Activated CD8-positive, alpha-beta memory T cell treated with anti-CD3 and anti-CD28 coated beads, Interleukin-2, amount 10 ng/mL, durations not matched to agents 7 days and 5 days (primary cell): ENCODE measurements at places on chromosomes 5 and 9.
A peak's percentile ranks its signal among the peaks of the same experiment; 100 is the strongest.

GRCh38 chr5:137695651-137696428 lies 40.0 kb downstream of the KLHL3 start:
- H3K27me3 ChIP-seq = no peaks in the 10 kb centered on the region
- H3K36me3 ChIP-seq = peaks cover 4% of the 10 kb centered on the region
- DNase-seq = no peak

GRCh38 chr9:41229408-41230401 lies 40.6 kb upstream of the ZNG1F start:
- H3K36me3 ChIP-seq = no peaks in the 10 kb centered on the region
- peaks cover 3% of the 10 kb centered on the region for H3K4me1 ChIP-seq
- H3K4me3 ChIP-seq = no peak overlapping the region
- peak; percentile 41 for DNase-seq
- H3K27ac ChIP-seq = no peak overlapping the region

- peaks cover 46% of the 10 kb centered on the region for H3K27me3 ChIP-seq
Observed at GRCh38 chr5:90871391-90871991, 312.9 kb downstream of the ADGRV1 start.

DNA sequence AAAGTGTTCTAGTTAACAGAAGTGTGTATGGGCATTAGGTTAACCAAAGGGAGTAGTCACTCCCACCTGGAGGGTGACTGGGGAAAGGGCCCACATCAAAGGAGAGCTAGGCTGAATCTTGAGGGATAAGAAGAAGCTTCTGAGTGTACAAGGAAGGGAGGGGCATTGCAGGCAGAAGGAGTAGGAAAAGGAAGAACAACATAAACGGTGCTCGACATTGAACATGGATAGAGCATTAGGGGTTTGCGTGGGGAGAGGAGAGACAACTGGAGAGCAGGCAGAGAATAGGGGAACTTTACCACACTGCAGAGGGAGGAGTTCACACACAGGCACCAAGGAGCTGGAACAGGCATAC lies 5.3 kb upstream of the GLRX start:
- H3K36me3 ChIP-seq = no peaks in the 10 kb centered on the region
- peaks cover 37% of the 10 kb centered on the region for H3K4me1 ChIP-seq
- H3K27ac ChIP-seq = no peak overlapping the region
- DNase-seq = no peak
- H3K4me3 ChIP-seq = no peak overlapping the region

DNA sequence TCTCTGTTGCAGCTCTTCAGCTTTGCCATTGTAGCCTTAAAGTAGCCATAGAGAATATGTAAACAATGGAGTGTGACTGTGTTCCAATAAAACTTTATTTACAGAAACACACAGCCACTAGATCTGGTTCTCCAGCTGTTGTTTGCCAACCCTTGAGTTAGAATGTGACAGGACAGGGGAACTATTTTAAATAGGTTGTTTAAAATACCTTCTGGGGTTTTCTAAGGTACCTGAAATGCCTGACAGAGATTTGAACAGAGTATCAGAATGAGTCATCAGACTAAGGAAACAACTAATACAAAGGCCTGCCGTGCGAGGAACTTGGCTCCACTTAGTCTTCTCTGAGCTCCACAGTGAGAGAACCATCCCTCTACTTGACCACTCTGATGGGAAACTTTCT lies 85.4 kb downstream of the HSD17B4 start:
- H3K27ac ChIP-seq = no peak overlapping the region
- H3K4me1 ChIP-seq = peaks cover 9% of the 10 kb centered on the region
- no peak for DNase-seq
- no peaks in the 10 kb centered on the region for H3K27me3 ChIP-seq
- H3K36me3 ChIP-seq = peaks cover 5% of the 10 kb centered on the region

DNA sequence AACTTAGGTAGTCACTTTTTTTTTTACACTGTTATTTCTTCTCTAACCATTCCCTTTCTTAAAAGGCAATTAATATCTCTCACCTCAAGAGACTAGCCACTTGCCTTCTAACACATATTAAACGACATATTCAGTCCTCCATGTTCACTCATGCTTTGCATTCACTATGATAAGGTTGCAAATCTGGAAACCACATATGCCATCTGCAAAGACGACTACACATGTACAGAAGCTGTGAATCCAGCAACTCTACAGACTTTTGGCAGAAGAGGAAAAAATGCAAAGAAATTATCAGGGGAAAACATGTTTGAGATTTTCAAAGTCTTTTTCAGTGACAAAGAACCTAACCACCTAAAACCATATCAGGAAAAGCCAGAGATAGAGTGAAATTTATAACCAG lies 112.1 kb downstream of the EPB41L4A start:
- no peak for DNase-seq
- peaks cover 30% of the 10 kb centered on the region for H3K27me3 ChIP-seq
- H3K4me1 ChIP-seq = no peaks in the 10 kb centered on the region
- H3K27ac ChIP-seq = no peak overlapping the region
- no peaks in the 10 kb centered on the region for H3K36me3 ChIP-seq

- peaks cover 5% of the 10 kb centered on the region for H3K27me3 ChIP-seq
- H3K4me1 ChIP-seq = no peaks in the 10 kb centered on the region
- H3K36me3 ChIP-seq = no peaks in the 10 kb centered on the region
- no peak overlapping the region for H3K4me3 ChIP-seq
- peak; percentile 26 for DNase-seq
- no peak overlapping the region for H3K27ac ChIP-seq
Observed at GRCh38 chr9:38120961-38121360, 51.9 kb upstream of the SHB start.

DNA sequence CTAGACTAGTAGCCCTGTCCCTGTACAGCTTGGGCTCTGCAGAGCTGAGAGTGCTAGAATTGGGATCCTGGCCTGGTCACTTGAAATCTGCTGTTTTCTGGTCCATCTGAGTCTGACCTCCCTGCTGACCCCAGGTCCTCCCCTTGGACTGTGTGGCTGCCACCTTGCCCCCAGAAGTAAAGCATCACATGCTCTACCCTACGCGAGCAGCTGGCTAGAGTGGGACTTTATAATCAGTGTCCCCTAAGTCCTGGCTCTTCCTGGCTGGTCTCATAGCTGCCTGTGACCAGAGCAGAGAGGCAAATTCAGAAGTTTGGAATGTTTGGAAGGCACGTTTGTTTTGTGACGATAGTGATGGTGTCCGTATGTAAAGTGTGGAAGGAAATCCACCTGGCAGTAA lies 81.0 kb downstream of the ARHGEF28 start:
- H3K36me3 ChIP-seq = no peaks in the 10 kb centered on the region
- H3K27ac ChIP-seq = no peak overlapping the region
- H3K4me1 ChIP-seq = no peaks in the 10 kb centered on the region
- H3K27me3 ChIP-seq = peaks cover 17% of the 10 kb centered on the region
- no peak for DNase-seq
